ENCODE measurements at places on chromosomes 4 and X.

GRCh38 chr4:148730766-148731165 is 288.6 kb upstream of the NR3C2 start:
- DNase-seq = no peak

DNA sequence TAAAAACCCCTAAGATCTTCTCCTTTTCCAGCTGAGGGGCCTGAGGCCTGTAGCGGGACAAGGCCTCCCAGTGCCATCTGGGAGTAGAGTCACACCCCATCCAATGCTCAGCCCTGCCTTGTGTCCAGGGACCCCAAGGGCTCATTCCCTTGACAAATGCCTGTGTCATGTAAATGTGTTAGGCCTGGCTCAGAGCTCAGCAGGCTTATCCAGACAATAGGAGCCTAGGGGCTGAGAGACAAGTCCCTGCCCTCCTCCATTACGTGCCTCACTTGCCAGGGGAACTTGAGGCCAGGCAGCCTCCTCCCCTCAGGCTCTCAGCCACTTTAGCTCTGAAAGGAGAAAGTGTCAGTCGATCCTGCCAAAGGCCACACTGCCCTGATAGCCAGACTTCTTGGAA is 166.8 kb upstream of the MAMLD1 start:
- DNase-seq = no peak

- no peak for DNase-seq
Measured at GRCh38 chr4:55468724-55469123, 73.0 kb downstream of the TMEM165 start.

DNA sequence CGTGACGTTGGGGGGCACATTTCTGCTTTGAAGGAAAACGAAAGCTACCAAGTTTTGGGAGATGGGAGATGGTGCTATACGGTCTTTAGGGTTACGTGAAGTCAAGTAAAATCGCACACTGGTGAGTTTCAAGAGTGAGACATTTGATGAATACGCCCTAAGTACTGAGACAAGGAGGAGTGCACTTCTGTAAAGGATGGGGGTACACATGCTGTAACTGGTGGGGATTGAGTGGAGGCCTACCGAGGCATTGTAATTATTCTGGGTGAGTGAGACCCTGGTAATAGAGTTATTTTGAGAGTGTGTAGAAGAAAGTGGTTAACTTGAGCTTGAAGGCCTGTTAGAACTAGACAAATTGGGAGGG is 536 bp downstream of the SH3BGRL start:
- DNase-seq = no peak

GRCh38 chrX:150062292-150063137 is 124.2 kb upstream of the EOLA2 start:
- no peak for DNase-seq

DNA sequence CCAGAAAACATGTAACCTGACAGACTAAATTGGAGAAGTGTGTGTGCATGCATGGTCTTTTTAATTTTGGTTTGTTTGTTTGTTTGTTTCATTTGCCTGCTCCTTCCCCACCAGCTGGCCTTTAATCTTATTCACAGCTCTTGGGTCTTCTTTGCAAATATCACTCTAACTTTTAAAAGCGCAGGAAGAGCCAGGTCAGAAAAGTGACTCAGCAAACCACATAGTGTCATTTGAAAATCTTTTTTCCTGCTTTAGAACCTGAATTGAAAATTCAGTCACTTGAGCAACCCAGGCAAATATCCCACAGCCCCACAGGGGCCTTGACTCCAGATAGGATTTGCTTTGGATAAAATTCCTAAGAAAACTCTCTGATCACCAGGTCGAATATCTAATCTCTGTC is 4.6 kb downstream of the TMEM255A start:
- no peak for DNase-seq

DNA sequence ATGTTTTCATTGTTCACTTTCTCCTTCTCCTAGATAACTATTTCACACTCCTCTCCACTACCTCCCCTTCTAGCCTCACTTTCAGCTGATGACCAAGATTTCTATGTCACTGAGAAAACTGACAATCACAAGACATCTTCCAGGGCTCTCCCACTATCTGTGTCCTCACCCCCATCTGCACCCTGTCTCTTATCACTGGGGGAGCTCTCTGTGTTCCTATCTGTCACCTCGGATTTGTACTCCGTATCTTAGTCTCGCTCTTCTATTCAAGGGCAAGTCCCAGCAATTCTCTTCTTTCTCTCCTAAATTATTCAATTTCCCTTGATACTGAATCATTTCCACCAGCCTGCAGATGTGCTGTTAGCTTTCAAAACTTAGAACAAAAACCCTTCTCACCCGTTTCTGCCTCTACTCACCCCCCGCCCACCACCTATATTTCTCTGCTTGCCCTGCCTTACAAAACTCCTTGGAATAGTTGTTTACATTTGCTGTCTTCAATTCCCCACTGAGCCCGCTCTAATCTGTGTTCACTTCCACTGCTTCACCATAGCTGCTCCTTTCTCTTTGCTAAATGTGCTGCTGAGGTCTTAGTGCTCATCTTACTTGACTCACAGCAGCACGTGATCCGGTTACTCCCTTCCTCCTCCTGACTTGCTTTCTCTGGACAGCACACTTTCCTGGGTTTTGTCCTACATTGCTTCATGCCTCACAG is 293.2 kb downstream of the UNC5C start:
- DNase-seq = no peak

- DNase-seq = no peak
Measured at GRCh38 chr4:61129971-61130370, 70.2 kb upstream of the ADGRL3 start.

- DNase-seq = no peak
Measured at GRCh38 chrX:28850955-28851354, 263.7 kb downstream of the IL1RAPL1 start.

GRCh38 chr4:25937801-25938200 is 23.8 kb downstream of the SMIM20 start:
- no peak for DNase-seq

DNA sequence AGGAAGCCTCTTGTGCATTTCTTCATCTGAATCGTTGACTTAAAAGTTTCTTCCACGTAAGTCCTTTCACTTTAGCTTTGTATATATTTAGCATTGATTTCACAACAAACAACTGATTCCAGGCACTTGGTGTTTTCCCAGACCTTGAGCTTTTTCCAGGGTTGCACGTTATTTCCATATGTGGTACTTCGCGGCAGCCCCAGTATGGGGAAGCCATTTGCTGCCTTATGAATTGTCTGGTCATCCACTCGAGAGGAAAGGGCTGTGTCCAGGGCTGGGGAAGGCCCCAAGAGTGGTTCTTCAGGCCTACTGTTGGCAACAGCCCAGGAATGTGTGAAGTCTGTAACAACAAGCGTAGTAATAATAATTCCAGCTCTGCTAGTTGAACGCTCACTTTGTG is 2.8 kb upstream of the TLR8 start:
- DNase-seq = no peak

GRCh38 chr4:20026456-20026855 is 225.2 kb upstream of the SLIT2 start:
- no peak for DNase-seq

GRCh38 chrX:17638731-17639130 is 98.6 kb upstream of the SCML1 start:
- no peak for DNase-seq

- no peak for DNase-seq
Measured at GRCh38 chr4:100189820-100190642, at the start of gene DDIT4L. Gene DDIT4L, minus strand, starts transcription at chr4:100190468. Its CDS starts 485 bp downstream, at chr4:100189983.

DNA sequence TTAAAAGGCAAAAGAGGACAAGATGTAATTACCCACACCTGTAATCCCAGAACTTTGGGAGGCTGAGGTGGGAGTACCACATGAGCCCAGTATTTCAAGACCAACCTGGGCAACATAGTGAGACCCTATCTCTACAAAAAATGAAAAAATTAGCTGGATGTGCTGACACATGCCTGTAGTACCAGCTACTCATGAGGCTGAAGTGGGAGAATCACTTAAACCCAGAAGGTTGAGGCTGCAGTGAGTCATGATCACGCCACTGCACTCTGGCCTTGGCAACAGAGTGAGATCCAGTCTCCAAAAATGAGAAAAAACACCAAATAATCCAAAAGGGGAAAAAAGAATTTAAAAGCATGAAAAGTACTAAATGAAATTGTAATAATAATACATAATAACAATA is 30.8 kb downstream of the NR0B1 start:
- DNase-seq = no peak

DNA sequence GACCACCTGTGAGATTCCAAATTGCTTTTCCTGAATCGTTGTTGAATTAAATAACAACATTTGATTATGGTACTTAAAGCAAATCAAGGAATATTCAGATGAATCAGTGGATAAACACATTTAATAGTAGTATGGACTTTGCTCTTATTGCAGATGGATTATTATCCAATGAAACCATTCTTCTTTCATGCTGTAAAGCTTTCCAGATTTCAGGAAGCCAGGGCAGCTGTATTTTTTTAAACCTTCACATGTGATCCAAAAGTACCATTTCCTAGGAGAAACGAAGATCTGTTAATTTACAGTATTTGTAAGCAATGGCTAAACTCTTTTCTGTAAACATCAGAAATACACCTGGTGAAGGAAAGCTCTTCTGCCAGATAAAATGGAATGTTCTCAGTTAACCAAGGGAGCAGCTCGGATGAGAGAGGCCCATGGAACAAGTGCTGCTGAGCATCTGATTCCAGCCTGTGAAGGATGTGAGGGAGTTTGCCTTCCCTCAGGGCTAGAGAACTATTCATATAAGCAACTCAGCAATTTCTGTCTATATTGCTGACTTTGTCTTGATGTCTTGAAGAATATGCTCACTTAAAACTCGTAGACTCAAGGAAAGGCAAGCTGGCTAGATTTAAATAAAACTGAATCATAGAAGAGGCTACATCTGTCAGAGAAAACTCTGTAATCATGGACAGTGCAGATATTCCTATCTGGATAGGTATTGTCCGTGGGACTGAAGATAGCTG is 94.4 kb upstream of the LIMCH1 start:
- DNase-seq = no peak

- DNase-seq = no peak
Measured at GRCh38 chr4:61489927-61490326, 289.8 kb downstream of the ADGRL3 start.

GRCh38 chr4:13881892-13882291 is 254.4 kb upstream of the BOD1L1 start:
- no peak for DNase-seq

GRCh38 chrX:101195442-101196173 is 24.0 kb upstream of the DRP2 start:
- DNase-seq = no peak

- DNase-seq = no peak
Measured at GRCh38 chrX:32530802-32531403, 680.4 kb downstream of the DMD start.

DNA sequence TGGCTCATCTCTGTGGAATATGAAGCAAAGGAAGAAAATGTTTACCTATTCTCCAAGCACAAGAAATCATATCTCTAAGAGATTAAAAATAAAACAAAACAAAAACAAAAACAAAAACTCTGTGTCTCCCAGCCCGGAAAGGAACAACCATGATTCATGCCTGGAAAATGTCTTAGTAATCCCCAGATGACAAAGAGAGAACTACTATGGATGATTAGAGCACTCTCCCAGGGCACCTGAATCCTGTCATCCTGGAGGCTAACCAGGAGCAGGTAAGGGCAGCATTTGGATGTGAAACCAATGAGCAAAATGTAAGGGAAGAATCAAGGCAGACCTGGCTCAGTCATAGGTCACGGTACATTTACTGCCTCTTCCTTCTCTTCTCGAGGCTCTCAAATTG is 1.7 kb upstream of the AKAP4 start:
- no peak for DNase-seq

DNA sequence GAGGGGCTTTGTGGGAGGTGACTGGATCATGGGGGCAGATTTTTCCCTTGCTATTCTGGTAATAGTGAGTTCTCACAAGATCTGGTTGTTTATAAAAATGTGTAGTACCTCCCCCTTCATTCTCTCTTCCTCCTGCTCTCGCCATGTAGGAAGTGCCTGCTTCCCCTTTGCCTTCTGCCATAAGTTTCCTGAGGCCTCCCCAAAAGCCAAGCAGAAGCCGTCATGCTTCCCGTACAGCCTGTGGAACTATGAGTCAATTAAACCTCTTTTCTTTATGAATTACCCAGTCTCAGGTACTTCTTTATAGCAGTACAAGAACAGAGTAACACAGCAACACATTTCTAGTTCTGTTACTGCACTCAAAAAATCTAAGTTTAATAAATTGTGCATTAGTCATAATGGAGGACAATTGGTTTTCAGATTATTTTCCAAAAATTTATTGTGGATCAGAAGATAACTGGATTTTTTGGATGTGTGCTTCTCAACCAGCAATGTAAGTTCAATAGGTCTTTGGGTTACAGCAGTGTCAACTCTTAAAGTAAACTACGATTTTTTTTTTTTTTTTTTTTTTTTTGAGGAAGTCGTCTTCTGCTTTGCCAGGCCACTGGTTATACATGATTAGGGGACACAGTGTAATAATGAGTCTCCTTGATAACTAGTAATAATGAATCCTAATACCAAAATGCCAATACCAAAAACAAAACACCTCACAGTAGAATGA is 69.9 kb downstream of the CHIC2 start:
- no peak for DNase-seq

GRCh38 chr4:36165631-36166005 is 78.7 kb downstream of the ARAP2 start:
- no peak for DNase-seq

- no peak for DNase-seq
Measured at GRCh38 chrX:131779741-131780140, 235.9 kb downstream of the OR13H1 start.

GRCh38 chr4:95535180-95535579 is 13.6 kb downstream of the UNC5C start:
- DNase-seq = no peak

DNA sequence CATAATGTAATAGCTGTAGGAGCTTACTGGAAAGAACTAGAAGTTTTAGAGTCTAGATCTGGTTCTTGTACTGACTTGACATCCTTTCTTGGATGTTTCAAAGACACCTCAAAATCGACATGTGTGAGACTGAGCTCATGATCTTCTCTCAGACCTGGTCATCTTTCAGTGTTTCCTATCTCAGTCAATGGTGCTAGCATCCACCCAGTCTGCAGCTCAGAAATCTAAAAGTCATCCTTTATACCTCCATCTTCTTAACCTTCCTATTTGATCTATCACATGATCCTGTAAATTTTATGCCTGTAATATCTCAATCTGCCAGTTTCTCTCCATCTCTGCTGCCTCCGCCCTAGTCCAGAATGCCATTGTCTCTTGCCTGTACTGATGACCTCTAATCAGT is 301.9 kb upstream of the PITX2 start:
- DNase-seq = no peak

DNA sequence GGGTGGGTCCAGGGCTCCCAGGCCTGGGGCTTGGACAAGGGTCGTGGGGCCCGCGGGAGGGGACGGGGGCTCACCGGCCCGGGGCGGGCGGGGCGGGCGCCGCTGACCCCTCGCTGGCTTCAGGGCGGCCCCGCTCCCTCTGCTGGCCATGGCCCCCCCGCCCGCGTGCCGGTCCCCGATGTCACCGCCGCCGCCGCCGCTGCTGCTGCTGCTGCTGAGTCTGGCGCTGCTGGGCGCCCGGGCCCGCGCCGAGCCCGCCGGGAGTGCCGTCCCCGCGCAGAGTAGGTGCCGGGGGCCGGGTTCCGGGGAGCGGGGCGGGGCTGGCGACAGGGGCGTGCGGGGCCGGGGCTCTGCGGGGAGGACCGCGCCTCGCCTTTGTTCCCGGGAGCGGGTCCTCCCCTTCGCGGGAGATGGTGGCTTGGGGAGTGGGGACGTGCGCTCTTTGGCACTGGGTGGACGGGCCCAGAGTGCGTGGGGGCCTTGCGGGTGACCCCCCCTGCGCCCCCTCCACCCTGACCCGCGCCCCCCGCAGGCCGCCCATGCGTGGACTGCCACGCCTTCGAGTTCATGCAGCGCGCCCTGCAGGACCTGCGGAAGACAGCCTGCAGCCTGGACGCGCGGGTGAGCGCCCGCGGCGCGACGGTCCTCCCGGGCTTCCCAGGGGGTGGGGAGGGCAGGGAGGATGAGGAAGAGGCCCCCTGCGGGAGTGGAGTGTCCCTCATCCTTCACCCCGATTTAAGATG is 16.8 kb upstream of the NAT8L start:
- DNase-seq = no peak
